ENCODE measurements at places on chromosomes 2 and 18.
A peak's percentile ranks its signal among the peaks of the same experiment; 100 is the strongest.

DNA sequence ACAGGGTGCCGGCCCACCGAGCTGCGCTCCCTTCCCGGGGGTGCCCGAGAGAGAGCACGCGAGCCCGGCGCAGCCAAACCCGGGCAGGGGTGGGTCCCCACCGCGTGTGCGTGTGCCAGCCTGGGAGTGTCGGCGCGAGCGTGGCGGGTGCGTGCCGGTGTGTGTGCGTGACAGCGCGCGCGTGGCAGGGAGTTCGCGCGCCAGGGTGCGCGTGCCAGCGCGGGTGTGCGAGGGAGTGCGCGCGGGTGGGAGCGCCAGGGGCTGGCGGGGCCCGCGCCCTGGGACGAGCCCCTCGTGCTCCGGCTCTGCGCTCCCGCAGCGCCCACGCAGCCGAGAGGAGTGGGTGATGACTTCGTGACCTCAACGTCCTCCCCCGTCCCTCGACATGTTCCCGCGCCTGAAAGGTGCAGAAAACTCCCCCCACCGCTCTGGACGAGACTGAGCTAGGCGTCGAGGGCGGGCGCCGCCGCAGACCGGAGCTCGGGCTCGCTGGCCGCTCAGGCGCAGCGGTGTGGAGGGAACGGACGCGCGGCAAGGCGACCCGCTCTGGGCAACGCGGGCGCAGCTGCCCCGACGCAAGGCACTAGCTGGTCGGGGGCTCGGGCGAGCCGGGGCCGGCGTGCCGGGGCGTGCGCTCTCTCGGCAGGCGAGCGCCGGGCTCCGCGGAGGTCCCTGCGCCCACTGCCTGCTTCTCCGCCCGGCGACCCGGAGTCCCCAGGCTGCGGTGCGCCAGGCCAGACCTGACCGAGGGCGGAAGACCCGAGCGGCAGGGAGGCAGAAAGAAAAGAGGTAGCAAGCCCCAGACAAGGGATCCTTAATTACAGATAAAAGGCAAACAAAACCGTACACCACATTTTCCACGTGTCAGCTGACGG lies 582.8 kb downstream of the ZEB2 start:
- no peak for DNase-seq

DNA sequence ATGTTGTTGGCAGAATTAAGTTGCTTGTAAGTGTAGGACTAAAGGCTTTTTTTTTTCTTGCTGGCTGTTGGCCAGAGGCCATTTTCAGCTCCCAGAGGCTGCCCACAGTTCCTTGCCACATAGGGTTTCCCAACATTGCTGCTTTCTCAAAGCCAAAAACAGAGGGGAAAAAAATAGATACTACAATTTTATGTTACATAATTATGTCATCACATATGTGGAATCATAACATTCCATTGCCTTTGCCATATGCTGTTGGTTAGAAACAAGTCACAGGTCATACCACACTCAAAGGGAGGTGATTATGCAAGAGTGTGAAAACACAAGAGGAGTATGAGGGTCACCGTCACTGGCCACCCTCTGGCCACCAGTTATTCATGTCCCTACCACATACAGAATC lies 154.5 kb downstream of the RTN4 start:
- peak; percentile 35 for DNase-seq

DNA sequence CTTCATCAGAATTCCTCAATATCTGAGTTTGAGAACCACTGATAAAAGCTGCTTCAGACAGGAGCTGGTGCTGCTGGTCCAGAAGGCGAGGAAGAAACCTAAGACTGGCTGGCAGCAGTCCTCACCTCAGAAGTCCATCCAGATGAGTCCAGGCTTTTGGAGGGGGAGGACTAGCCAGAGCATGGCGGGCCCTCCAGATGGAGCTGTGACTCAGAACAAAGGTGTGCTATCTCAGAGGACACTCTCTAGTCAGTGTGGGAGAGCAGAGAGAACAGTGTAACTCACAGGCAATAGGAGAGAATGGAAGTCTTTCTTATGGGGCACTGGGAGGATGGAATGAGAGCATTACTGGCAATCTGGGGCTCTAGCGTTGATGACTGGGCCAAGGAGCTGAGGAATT lies 191.4 kb downstream of the NYAP2 start:
- DNase-seq, result no peak

GRCh38 chr2:42069568-42069967 lies 21.7 kb downstream of the PKDCC start:
- no peak for DNase-seq

GRCh38 chr2:143026411-143027054 lies 102.7 kb upstream of the ARHGAP15 start:
- DNase-seq, result no peak

DNA sequence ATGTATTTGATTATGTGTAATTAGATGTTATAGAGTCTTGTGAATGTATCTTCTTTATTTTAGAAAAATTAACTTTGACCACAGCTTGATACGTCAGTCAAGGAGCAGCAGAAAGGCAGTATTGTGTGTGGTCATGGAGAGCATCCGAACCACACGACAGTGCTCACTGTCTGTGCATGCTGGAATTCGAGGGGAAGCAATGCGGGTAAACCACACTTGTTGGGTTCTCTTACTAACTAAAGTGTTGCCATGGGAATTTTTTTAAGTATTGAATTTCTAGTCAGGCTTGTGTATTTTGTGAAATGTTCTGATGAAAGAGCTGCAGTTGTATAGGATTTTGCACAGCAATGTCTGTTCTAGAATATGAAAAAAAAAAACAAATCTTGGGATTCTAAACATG lies 4.8 kb downstream of the PJVK start:
- DNase-seq, result no peak

- peak; percentile 40 for DNase-seq
These were observed 56.4 kb downstream of the PLB1 start for GRCh38 chr2:28552045-28552823.

- no peak for DNase-seq
These were observed 818.8 kb upstream of the SOX11 start for GRCh38 chr2:4873364-4873763.

GRCh38 chr2:113799375-113799774 lies 42.9 kb upstream of the SLC35F5 start:
- DNase-seq, result no peak

- no peak for DNase-seq
These were observed 5.0 kb upstream of the EVA1A start for GRCh38 chr2:75565472-75566462.

GRCh38 chr2:50125246-50125645 lies 906.7 kb downstream of the NRXN1 start:
- no peak for DNase-seq

DNA sequence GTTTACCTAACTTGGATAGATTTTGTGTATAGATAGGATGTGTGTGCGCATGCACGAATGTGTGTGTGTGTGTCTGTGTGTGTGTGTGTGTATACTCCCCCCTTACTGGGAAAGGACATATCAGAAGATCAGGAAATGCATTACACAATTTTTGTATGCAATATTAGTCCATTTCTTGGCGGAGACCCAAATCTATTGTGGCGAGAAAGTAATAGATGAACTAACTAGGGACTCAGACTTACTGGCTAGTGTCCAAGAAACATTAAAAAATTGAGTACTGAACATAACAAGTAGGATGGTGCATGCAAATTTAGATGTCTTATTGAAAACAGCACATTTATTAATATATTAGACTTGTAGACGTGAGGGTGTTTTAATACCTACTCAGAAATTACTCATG lies 1036.5 kb upstream of the FANCL start:
- DNase-seq, result no peak

- no peak for DNase-seq
These were observed 395.0 kb upstream of the NRP2 start for GRCh38 chr2:205287316-205287715.

DNA sequence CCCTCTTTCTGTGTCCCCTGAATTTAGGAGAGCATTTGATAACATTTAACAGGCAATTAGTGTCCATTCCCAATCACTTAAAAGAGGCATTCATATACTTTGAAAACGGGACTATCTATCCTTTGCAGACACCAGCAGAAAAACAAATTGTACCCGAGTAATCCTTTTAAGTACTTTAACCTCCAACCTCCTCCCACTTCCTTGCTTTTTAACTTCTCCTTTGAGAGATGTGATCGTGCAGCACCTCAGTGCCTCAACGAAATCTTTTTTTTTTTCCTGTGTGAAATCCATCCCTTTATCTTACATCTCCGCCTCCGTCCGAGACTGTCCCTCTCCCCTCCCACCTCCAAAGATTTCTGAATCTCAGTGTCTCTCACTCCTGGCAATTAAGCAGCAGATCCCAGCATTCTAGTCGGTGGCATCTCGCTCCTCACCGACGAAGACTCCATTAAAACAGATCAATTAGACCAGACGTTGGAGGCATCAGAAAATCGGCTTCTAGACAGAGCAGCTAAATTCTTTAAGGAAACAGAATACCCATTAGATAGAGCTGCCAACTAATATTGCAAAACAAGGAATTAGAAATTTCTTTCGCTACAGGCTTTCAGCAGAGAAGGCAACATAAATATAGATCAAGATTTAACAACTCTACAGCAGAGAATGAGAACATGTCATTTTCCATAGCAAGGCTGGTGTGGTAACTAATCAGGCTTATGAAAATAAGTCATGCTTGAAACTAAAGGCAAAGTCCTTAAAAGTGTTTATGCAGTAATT lies 1.9 kb upstream of the TMEFF2 start:
- DNase-seq, result no peak

- no peak for DNase-seq
These were observed 11.4 kb downstream of the CTIF start for GRCh38 chr18:48550101-48550729.

GRCh38 chr2:15521641-15522181 lies 39.4 kb downstream of the NBAS start:
- DNase-seq, result peak; percentile 12

DNA sequence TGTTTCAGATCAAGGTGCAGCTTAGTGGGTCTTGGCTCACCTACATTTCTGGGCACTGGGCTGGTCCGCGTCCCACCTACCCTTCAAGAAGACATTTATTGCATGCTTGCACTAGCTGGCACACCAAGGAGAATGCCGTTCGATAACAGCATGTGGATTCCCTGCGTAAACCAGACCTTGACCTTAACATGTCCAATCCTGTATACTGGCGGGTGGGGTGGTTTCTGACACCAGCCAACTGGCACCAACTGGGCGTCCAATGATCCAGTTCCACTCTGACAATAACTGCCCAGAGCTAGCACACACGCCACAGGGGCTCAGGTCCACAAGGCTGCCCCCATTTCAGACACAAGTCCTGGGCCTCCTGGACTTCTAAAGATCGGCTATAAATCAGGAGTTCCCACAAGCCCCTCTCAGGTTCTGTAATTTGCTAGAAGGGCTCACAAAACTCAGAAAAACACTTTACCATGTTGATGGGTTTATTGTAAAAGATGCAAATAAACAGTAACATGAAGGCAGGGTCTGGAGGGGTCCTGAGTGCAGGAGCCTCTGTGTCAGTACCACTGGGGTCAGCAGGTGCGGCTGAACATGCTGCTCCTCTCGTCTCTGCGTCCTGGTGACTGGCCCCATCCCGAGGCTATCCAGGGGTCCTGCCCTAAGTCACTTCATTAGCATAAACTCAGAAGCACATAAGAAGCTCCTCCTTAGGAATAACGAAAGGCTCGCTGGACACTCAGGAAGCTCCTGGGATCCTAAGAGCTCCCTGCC lies 161.8 kb downstream of the HDAC4 start:
- no peak for DNase-seq

- DNase-seq, result no peak
These were observed 21.2 kb downstream of the TGFA start for GRCh38 chr2:70532244-70532935.

- no peak for DNase-seq
These were observed 235.4 kb downstream of the CELF4 start for GRCh38 chr18:37330173-37330572.

- DNase-seq, result no peak
These were observed 127.1 kb downstream of the CERS6 start for GRCh38 chr2:168583064-168583709.

DNA sequence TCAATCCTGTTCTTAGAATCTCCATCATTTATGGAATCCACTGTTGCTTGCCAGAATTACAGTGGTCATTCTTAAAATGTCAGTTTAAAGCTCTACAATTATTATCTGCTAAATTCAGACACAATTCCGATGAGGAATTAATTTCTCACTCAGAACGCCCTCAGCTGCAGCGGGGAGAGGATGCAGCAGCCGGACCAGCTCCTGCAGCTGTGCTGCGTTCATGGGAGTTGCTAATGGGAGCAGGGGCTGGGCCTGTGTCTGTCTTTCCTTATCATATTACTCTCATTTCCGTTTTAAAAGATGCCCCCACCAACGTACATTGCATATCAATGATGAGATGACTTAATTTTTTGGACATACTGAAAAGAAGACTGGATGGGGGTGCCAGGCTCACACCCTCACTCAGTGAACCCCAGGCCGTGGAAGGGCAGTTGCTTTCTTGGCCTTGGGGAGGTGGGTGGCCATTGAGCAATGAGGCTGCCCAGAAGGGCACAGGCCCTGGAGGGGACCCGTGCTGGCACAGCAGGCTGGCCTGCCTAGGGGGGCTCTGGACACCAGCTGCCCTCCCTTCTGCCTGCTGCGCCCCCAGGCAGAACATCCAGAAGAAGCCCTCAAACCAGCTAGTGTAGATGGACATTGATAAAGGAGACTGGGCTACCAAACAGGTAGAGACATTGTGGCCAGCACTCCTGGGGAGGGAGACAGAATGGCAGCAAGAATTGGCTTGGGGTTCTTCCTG lies 503.6 kb upstream of the MYT1L start:
- no peak for DNase-seq
